ENCODE measurements at places on chromosomes 6 and 20.

GRCh38 chr6:54307439-54307910 lies 766 bp upstream of the TINAG start:
- DNase-seq: no peak
- H3K27me3 ChIP-seq: no peaks in the 10 kb centered on the region
- no peaks in the 10 kb centered on the region for H3K4me1 ChIP-seq

DNA sequence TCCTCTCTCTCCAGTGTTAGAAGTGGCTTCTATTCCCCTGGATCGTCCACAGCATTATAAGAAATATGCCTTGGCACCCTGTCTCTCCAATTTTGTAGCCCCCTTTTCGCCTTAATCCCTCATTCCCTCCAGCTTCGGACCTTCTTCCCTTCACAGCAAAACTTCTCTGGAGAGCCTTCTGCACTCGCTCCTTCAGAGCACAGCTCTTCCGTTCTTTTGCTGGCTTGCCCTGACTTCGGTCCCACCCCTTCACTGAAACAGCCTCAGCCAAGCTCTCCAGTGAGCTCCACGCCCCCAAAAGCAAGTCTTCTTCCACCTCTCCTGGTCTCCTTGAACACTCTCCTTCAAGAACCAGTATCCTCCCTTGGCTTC lies 134.7 kb upstream of the RNF24 start:
- H3K27me3 ChIP-seq: peaks cover 26% of the 10 kb centered on the region
- peaks cover 14% of the 10 kb centered on the region for H3K4me1 ChIP-seq
- peak overlapping the region; percentile 66 for H3K4me3 ChIP-seq
- no peaks in the 10 kb centered on the region for H3K36me3 ChIP-seq
- no peak overlapping the region for H3K27ac ChIP-seq

DNA sequence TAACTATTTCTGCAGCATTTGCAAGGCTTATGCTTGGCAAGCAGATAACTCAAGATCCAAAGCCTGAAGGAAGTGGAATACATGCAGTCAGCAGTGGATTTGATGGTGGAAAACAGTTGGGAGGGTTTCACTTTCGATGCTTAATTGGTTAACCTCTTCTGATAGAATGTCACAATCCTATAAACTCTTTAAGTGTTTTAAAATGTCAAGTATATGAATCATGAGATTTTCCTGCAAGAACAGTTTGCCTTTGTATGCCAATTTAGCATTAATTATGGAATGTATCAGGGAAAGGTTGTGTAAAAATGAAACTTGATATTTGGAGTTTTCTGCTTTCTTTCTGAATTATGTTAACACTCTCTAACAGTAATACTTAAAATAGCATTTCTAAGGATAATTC lies 36.6 kb downstream of the NKX2-4 start:
- no peak for DNase-seq
- H3K27ac ChIP-seq: peak overlapping the region; percentile 11
- peaks cover 23% of the 10 kb centered on the region for H3K4me1 ChIP-seq
- H3K27me3 ChIP-seq: no peaks in the 10 kb centered on the region

DNA sequence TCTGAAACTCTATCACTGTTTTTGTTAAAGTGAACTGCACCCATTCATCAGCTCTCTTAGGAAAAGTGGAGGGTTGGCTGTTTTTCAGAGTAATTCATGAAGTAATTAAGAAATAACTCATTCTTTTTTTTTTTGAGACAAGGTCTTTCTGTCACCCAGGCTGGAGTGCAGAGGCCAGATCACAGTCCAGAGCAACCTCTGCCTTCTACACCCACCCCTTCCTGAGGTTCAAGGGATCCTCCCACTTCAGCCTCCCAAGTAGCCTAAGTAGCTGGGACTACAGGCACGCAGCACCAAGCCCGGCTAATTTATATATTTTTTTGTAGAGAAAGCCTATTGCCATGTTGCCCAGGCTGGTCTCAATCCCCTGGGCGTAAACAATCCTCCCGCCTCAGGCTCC lies 2.6 kb downstream of the ZNFX1 start:
- DNase-seq: no peak
- peak overlapping the region; percentile 48 for H3K4me3 ChIP-seq
- H3K4me1 ChIP-seq: peaks cover 66% of the 10 kb centered on the region
- H3K36me3 ChIP-seq: peaks cover 14% of the 10 kb centered on the region
- H3K27me3 ChIP-seq: no peaks in the 10 kb centered on the region
- H3K27ac ChIP-seq: no peak overlapping the region

- peaks cover 28% of the 10 kb centered on the region for H3K36me3 ChIP-seq
- H3K4me3 ChIP-seq: no peak overlapping the region
- H3K4me1 ChIP-seq: no peaks in the 10 kb centered on the region
- no peak for DNase-seq
- H3K27me3 ChIP-seq: peaks cover 97% of the 10 kb centered on the region
Measured at GRCh38 chr6:27293436-27294098, 18.5 kb downstream of the POM121L2 start.

GRCh38 chr6:151025076-151025475 lies 159.6 kb downstream of the MTHFD1L start:
- no peak for DNase-seq
- H3K27ac ChIP-seq: no peak overlapping the region
- no peaks in the 10 kb centered on the region for H3K27me3 ChIP-seq
- H3K36me3 ChIP-seq: no peaks in the 10 kb centered on the region
- H3K4me1 ChIP-seq: no peaks in the 10 kb centered on the region
- no peak overlapping the region for H3K4me3 ChIP-seq

- H3K27ac ChIP-seq: no peak overlapping the region
- H3K36me3 ChIP-seq: peaks cover 3% of the 10 kb centered on the region
- peaks cover 3% of the 10 kb centered on the region for H3K27me3 ChIP-seq
- no peak for DNase-seq
- H3K4me1 ChIP-seq: no peaks in the 10 kb centered on the region
Measured at GRCh38 chr6:161189891-161190290, 84.0 kb downstream of the AGPAT4 start.

- no peaks in the 10 kb centered on the region for H3K36me3 ChIP-seq
- no peaks in the 10 kb centered on the region for H3K27me3 ChIP-seq
- peak overlapping the region; percentile 22 for H3K4me3 ChIP-seq
- DNase-seq: no peak
- peak overlapping the region; percentile 96 for H3K27ac ChIP-seq
- H3K4me1 ChIP-seq: peaks cover 77% of the 10 kb centered on the region
Measured at GRCh38 chr6:85464722-85465150, 14.9 kb downstream of the NT5E start.

DNA sequence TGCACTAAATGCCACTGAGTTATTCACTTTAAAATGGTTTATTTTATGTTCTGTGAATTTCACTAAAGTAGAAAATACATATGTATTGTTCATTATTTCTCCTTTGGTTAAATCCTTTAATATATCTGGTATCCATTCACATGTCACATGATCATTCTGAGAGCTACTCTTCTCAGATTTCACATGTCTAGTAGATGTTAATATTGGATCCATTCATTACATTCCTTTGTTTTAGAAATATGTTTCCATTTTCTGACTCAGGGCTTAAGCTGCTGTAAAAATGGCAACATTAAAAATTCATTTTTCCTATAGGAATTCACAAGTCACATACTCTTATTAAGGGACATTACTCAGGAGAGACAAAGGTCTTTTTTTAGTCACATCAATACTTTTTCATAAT lies 205.4 kb downstream of the ZFAND3 start:
- H3K27ac ChIP-seq: no peak overlapping the region
- H3K4me3 ChIP-seq: no peak overlapping the region
- peaks cover 57% of the 10 kb centered on the region for H3K4me1 ChIP-seq
- H3K36me3 ChIP-seq: peaks cover 16% of the 10 kb centered on the region
- no peaks in the 10 kb centered on the region for H3K27me3 ChIP-seq

GRCh38 chr6:137166247-137167098 lies 7.0 kb downstream of the IL22RA2 start:
- no peak for DNase-seq
- H3K27me3 ChIP-seq: peaks cover 6% of the 10 kb centered on the region
- no peak overlapping the region for H3K27ac ChIP-seq

DNA sequence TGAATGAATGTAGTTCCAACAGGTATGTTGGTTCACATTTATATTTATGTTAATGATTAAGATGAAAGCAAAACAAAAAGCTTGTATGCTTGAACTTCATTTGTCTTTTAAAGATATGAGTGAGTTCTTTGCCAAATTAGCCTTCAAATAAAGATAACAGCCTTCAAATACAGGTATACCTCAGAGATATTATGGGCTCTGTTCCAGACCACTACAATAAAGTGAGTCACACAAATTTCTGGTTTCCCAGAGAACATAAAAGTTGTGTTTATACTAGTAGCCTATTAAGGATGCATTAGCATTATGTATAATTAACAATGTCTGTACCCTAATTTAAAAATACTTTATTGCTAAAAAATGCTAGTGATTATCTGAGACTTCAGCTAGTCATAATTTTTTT lies 245.3 kb upstream of the MAN1A1 start:
- H3K36me3 ChIP-seq: no peaks in the 10 kb centered on the region
- DNase-seq: no peak
- peaks cover 3% of the 10 kb centered on the region for H3K27me3 ChIP-seq
- no peak overlapping the region for H3K27ac ChIP-seq
- H3K4me1 ChIP-seq: no peaks in the 10 kb centered on the region

GRCh38 chr20:59424976-59425375 lies 124.6 kb downstream of the EDN3 start:
- no peak for DNase-seq
- H3K36me3 ChIP-seq: no peaks in the 10 kb centered on the region
- H3K27ac ChIP-seq: no peak overlapping the region
- H3K4me1 ChIP-seq: peaks cover 7% of the 10 kb centered on the region

DNA sequence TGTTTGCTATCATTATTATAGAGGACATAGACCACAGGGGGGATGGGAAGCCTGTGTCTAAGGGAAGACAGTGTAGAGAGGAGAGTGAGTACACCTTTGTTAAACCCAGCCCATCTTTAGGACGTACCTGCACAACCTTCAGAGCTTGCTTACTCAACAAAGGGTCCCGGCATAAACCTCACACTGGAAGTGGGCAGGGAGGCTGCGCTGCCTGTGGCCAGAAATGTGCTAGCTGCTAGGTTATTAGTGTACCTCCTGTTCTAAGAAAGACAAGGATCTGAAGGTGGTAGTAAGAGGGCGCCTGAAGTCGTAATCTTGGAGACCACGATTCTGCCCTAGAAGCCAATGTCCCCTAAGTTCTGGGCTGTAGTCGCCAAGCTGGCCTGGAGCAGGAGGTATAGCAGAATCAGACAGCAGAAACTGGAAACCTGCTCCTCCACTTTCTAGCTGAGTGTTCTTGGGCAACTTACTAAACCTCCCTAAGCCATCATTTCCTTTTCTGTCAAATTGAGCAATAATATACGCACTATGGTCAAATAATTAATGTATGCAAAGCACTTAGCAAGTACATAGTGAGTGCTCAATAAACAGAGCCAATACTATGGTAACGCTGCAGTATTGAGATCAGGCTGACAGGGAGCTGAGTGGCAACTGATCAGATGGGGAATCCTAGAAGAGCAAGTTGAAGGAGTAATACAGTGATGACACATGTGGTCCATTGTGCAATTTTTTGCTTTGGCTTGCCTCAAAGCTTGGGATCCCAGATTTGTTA lies 16.8 kb upstream of the AKIRIN2 start:
- no peak overlapping the region for H3K4me3 ChIP-seq
- no peaks in the 10 kb centered on the region for H3K27me3 ChIP-seq
- no peak for DNase-seq
- no peaks in the 10 kb centered on the region for H3K36me3 ChIP-seq
- no peak overlapping the region for H3K27ac ChIP-seq
- no peaks in the 10 kb centered on the region for H3K4me1 ChIP-seq

GRCh38 chr20:54711071-54711470 lies 235.7 kb downstream of the DOK5 start:
- no peak overlapping the region for H3K4me3 ChIP-seq
- H3K4me1 ChIP-seq: no peaks in the 10 kb centered on the region
- H3K27ac ChIP-seq: no peak overlapping the region
- H3K27me3 ChIP-seq: no peaks in the 10 kb centered on the region
- H3K36me3 ChIP-seq: no peaks in the 10 kb centered on the region

Data from naive thymus-derived CD8-positive, alpha-beta T cell (primary cell).